Activated CD4-positive, CD25-positive, alpha-beta regulatory T cell (primary cell): ENCODE measurements at places on chromosomes 2 and 18.

DNA sequence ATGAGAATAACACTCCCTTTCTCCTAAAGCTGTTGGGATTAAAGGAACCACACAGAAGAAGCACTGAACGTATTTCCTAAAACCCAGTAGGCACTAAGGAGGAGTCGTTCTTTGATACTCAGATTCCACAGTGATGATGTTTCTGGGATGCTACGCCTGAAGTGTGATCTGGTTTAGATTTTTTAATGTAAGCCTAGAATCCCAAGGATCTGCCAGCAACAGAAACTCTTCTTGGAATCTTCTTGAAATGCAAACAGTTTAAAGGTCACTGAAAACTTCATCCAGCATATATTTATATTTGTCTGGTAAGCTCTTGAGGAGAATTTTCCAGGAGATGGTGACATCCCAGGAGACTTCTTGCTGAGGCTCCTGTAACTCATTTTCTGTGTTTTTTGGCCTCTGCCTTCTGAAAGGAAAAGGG lies 247.6 kb upstream of the TRIB2 start:
- DNase-seq = no peak

DNA sequence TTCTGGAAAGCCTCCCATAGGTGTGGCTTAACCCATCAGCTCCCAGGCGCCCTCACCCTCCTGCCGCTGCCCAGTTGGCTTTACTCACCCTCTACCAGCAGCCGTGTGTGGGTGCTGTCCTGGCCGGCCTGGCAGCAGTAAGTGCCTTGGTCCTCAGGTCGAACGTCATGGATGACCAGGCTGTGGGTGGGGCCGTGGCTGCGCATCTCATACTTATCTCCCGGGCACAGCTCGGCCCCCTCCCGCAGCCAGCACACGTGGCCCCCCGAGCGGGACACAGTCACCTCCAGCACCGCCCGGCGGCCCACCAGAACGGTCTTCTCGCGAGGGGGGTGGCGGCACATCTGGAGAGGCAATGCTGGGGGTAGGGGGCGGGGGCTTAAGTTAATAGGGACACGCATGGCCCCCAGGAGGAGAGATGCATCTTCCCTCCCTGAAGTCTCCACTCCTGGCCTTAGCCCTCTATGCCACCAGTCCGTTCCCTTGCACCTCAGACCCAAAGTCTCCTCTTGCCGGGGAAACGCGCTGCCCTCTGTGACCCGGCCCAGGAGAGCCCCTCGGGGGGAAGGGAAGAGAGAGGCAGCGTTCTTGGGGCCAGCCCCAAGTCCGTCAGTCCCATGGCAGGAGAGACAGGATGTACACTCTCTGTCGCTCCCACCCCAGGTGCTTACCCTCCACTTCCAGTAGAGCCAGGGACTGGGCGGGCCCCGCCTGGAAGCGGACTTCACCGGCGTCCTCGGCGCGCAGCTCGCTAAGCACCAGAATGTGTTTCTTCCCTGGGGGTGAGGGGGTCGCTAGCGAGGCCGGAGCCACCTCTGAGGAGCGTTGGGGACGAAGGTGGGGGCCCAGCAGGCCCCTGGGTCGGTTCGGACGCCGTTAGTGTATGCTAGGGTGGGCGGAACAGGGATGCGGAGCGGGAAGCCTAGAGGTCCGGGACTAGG lies 7.9 kb downstream of the TMEM198 start:
- DNase-seq = no peak

- no peak for DNase-seq
Measured at GRCh38 chr2:23550553-23550952, 165.6 kb downstream of the KLHL29 start.

- no peak for DNase-seq
Measured at GRCh38 chr18:61236356-61237057, 96.7 kb upstream of the CDH20 start.

DNA sequence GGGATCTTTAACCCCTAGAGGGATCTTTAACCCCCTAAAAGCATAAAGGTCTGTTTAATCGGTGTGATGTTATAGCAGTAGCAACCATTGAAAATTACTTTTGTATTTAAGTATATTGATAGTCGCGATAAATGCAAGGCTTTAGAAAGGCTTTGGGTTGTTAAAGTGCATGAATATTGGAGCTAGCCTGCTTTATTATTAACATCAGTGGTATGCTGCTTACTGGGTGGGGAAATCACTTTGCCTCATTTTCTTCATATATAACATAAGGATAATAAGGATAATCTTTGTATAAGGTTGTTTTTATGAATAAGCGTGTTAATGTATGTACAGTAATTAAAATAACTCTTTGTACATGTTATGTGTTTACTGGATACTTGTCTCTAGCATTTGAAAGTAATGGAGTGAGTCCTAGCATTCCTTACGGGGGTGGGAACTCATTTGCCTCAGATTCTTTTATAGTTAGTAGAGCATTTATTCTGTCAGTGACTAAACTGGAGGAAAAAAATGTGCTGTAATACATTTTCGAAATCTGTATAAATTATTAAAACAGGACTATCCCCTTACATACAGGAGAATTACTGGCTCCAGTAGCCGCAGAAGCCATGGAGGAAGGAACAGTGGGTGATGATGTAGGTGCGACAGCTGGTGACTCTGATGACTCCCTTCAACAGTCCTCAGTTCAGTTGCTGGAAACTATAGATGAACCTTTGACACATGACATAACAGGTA lies 122.2 kb downstream of the BIRC6 start:
- no peak for DNase-seq

DNA sequence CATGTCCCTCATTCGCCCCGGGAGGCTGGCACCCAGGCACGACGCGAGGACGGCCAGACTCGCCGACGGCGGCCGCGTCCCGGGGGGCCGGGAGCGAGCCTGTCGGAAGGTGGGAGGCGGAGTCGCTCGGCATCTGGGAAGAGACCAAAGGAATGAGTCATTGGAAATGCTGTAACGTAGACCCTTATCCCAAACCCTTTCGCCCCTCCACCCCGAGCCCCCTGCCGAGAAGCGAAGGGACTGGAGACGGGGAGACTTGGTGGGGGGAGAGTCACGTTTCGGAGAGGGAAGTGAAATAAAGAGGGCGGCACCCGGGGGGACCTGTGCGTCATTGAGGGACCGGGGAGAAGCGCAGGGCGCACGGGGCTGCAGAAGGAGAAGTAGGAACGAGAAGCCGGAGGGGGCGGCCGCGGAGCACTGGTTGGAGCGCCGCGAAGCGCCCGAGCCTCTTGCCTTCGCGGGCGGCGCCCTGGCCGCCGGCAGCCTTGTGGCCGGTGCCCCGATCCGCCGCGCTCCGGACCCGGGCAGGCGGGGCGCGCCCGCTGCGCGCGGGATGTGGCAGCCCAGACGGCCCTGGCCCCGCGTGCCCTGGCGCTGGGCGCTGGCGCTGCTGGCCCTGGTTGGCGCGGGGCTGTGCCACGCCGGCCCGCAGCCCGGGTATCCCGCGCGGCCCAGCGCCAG lies at the start of gene EMILIN2:
Gene EMILIN2, plus strand, starts transcription at position 371 of the 681 bp plus-strand sequence. Its CDS starts 183 bp downstream, at position 554.
- no peak for DNase-seq

GRCh38 chr2:173943738-173944137 lies 21.4 kb downstream of the SP3 start:
- DNase-seq = no peak

GRCh38 chr2:158291544-158292180 lies 164.9 kb downstream of the CCDC148 start:
- DNase-seq = no peak

DNA sequence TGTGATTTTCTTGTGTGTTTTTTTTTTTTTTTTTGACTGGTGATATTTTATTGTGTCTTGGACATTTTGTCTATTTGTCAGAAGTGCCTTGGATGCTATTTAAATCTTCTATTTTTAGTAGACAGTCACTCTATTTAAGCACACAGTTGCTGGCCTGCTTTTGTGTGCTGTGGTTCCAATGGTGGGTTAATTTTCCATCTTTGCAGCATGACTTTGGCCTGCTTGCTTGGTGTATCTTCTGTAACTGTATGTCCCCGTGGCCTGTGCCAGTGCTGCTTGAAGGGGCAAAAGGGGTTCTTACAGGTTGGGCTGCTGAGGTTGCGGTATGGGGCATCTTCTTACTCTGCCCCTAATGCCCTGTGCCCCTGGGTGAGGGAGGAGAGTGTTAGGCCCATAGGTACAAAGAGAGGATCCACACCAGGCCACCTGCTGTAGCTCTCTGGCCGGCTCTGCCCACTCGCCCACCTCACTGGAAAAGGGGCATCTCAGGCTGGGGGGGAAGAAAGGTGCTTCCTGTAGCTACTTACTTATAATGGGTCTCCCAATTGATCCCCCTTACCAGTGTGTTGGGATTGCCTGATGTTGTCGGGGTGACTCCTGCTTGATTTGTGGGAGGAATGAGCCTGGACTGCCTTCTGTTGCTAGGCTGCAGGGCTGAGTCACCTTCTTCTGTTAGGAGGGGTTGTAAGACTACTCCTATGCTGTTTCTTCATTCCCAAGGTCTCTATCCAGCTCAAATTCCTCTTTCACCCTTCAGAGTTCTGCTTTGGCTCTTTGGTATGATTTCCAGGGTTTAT lies 490.0 kb upstream of the HS6ST1 start:
- DNase-seq = no peak
